NCI-H2107 (cell line): ENCODE measurements at places on chromosomes 2 and 18.

DNA sequence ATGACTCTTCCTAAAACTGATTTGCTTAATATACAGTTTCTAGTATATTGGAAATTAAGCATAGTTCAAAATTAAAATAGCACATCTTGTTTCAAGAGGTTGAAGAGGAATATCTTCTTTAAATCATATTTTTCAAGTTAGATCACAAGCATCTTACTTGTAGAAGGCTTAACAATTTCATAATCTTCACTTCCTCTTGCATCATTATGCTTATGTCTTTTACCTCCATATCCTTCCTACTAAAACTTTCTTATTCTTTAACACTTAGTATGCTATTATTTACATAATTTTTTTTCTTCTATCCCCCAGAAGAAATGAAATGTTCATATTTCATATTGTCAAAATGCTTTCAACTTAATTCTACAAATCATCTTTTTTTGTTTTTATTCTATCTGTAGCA, 1354.9 kb upstream of the TMEFF2 start:
- no peak for DNase-seq

GRCh38 chr2:111694700-111695101, 189.3 kb downstream of the ANAPC1 start:
- no peak for DNase-seq

GRCh38 chr2:174623106-174623637, 25.6 kb upstream of the WIPF1 start:
- no peak for DNase-seq

- no peak for DNase-seq
These were observed 169.9 kb downstream of the BCL11A start for GRCh38 chr2:60383401-60384143.

DNA sequence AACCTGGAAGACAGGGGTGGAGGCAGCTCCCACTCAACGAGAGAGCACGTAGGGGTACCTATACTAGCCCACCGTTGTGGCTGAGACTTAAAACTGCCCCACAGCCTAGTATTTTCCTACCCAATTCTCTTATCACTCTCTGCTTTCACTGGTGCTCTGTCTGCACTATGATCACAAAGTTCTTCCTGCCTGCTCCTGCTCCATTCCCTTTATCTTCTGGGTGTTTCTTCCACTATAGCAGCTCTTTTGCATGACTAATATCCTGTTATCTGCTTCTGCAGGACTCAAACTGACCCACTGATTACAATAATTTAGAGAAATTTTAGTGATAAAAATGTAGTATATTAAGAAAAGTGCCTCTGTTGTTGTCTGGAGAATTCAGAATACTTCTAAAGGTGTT, 184.8 kb downstream of the LRP1B start:
- no peak for DNase-seq

GRCh38 chr18:7196421-7196820, 34.5 kb upstream of the LRRC30 start:
- no peak for DNase-seq

DNA sequence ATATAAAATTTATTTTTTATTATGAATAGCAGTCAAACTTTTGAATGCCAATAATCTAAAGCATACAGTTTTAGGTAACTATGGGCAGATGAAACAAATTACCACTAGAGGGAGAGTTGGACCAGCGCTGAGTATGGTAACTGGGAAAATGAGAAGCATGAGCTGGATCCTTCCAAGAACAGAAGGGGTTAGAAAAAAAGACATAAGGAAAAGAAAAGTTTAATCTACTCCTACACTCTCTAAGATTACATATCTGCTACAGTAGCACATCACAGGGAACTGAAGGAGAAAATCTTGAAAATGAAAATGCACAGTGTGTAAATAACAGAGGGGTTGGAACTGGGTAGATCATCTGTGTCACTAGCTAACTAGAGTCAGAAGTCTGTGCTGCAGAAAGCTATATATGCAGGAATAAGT, 15.5 kb downstream of the REG3G start:
- no peak for DNase-seq

GRCh38 chr2:197425550-197425949, 9.3 kb downstream of the SF3B1 start:
- no peak for DNase-seq

- DNase-seq: no peak
These were observed 923.7 kb downstream of the SLC4A3 start for GRCh38 chr2:220550995-220551700.

DNA sequence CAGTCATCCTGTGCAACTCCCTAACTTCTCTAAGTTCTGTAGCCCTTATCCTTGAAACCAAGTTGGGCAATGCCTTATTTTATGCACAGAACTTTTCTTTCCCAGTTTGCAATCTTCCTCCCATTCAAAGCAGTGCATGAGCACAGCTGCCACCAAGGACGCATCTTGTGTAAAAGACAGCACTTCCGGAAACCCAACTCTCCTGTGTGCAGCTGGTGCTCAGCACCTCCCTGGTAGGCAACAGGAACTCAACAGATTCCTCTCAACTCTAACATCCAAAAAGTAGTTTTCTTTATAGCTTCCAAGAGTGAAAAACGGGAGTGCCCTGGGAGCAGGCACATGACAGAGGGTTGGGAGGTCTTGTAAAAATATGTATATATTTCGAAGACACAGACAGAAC, 2.2 kb downstream of the TMEM18 start:
- no peak for DNase-seq

GRCh38 chr2:239831861-239832489, 193.2 kb downstream of the NDUFA10 start:
- no peak for DNase-seq

- DNase-seq: no peak
These were observed 70.1 kb downstream of the QPCT start for GRCh38 chr2:37414470-37414949.

DNA sequence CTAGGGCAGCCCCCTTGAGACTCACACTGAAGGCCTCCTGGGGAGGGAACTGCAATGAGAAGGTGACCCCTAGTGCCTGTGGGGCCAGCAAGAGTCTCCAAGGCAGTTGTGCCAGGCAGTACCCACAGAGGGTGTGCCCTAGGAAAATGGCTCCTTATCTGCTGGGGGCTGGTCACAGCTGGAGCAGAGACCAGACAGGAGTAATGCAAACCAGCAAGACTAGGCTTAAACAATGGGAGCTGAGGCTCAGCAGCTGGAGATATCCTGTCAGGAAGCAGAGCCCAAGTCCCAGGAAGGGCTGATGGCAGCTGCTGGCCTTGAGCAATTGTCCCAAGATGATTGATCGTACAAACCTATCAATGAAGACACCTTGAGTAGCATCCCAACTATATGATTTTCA, 26.8 kb upstream of the E2F6 start:
- DNase-seq: no peak

GRCh38 chr2:59824314-59824713, 729.1 kb downstream of the BCL11A start:
- no peak for DNase-seq

GRCh38 chr18:8257851-8258434, 351.3 kb upstream of the RAB12 start:
- no peak for DNase-seq

DNA sequence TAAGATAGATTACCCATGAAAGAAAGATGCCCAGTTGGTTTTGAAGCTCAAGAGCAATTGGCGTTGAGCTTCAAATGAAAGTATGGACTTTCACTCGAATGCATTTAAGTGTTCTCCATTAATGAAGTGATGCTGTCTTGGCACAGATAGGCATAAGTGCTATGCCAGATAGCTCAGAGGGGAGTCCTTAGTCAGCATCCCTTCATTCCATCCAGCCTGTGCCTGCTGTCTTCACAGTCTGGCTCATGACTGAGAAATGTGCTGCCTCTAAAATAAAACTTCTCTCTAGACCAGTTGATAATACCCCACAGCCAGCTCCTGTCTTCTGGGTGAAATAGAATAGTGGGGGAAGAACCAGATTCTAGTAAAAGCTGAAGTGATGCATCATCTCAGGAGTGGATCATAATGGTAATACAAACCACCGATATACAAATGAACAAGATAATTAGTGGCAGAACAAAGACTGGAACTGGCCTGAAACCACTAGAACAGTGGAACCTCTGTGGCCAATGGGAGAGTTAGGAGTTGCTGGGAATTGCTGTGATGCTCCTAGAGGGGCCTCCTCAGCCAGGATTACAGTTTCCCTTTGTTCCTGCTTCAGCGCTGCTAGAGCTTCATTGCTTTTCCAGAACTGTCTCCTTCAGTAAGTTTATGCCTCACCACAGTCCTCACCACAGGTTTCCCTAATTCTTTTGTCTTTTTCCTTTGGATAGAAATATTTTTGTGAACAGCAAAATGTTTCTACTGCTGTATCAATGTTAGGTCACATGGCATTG, 359.3 kb downstream of the KIAA1328 start:
- DNase-seq: no peak

DNA sequence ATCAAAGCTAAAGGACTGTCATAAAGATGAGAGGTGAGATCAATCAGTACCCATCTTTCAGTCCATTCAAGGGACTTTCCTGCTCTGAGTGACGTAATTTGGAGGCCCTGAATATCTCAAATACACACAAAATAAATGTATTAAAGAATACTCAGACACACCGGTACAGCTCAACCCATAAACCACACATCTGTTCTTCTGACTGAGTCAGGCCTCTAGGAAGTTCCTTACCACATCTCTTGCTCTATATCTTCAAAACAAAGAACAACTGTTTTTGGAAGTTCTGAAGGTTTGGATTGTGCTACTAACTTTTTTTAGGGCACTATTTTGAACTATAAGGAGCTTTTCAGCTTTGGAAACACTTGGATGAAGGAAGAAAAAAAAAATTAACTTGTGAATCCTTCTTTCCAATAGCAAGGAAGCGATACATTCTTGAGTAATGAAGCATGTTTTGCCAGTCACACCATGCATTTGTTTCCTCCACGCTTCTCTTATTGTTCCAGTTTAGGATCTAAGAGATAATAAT, 866.5 kb upstream of the VRK2 start:
- no peak for DNase-seq

DNA sequence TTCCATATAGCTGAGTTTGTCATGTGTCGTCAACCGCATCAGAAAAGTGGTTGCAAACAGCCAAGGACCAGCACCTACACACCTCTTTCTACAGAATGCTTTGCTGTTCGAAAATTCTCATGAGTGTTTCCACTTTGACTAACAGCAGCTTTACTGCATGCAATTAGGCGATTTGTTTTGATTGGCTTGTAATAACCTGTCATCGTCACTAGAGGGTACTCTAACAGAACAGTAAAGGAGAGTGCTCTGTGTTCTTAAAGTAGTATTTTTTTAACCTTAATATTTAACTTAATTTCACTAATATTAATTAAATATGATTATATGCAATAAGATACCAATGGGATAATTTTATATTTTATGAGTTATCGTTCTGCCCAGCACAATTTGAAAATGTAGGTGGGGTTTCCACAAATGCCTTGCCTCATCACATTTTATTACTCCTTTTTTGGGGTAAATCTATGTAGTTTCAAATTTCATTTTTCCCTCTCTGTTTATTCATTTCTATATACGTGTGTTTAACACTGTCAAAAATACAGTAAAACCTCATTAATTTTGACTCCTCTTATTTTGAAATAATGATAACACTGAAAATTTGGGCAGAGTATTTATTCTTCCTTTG, 502.2 kb downstream of the NRXN1 start:
- DNase-seq: no peak

DNA sequence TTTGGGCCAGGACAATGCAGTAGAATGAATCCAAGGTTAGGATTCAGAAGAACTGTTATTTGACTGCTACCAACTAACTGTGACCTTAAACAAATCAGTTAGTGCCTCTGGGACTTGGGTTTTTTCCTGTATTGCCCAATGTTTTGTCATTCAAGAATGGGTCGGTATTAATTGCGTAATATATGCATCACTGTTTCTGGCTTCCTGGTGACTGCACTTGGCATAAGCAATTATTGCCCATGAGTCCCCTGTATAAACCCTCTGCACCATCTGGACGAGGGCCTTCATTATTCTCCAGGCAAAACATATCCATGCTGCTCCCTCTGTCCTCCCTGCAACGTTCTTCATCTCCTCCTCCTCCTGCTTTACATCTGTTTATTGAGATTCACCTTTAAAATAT, 255.8 kb upstream of the LRRTM1 start:
- DNase-seq: no peak

- DNase-seq: no peak
These were observed 141.6 kb upstream of the CAPN13 start for GRCh38 chr2:30948857-30949256.

DNA sequence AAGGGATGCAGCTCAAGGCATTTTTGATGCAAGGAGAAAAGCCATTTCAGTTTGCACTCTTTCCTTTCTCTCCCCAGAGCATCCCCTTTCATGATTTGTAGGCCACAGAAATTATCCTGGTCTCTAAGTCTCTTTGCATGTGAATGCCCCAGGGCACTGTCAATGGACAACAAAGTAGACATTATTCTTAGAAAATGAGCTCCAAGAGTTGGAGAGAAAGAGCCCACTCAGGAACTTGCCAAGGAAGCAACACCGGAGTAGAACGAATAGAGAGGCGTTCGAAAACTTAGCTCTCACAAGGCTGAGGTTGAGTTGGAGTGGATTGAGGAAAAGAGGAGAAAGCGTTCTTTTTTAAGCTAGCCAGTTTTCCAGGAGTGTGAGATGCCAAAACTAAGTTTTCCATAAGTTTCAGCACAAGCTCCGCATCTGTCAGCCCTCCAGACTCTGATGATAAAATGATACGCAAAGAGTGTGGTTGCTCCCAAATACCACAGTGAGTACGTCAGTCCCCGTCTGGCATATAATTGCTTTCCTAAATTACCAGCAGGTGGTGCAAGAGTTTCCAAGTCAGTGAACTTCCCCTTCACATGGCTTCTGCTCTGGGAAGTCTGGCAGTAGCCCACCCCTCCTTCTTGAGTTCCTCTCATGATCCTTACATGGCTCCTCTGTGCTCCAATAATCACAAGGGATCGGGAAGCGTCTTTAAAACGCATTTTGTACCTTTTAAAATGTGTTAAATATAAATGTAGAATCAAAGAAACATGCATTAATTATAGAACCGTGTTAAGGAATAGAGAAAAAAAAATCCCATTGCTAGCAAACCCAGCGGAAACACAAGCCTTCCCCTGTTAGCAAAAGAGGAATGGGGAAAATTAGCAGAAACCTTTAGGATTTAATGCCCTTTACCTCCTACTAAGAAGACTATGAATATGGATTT, 1060.6 kb upstream of the FANCL start:
- DNase-seq: peak; percentile 42

- DNase-seq: peak; percentile 27
These were observed 68.5 kb downstream of the COPS8 start for GRCh38 chr2:237154082-237154638.

GRCh38 chr18:29153091-29153490, 976.2 kb upstream of the CDH2 start:
- DNase-seq: no peak

DNA sequence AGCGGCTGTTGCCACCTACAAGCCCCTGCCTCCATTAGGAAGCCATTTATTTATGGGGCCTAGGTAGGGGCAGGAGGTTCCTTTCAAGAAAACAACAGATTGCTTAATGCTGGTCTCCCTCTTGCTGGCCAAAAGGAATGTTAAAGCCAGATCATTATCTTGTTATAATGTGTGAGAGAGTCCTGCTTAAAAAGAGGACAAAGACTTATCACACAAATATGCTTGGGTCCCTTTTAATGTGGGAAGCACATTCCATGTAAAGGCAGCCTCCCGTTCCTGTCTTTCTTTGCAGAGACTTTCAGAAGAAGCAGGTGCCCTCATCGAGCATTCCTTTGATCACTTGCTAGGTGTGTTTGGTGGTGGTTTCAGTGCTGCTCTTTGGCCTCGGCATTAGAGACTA, 76.4 kb downstream of the AGAP1 start:
- DNase-seq: no peak
